Fibroblast of skin of left biceps (primary cell): ENCODE measurements at places on chromosomes 2 and 18.

DNA sequence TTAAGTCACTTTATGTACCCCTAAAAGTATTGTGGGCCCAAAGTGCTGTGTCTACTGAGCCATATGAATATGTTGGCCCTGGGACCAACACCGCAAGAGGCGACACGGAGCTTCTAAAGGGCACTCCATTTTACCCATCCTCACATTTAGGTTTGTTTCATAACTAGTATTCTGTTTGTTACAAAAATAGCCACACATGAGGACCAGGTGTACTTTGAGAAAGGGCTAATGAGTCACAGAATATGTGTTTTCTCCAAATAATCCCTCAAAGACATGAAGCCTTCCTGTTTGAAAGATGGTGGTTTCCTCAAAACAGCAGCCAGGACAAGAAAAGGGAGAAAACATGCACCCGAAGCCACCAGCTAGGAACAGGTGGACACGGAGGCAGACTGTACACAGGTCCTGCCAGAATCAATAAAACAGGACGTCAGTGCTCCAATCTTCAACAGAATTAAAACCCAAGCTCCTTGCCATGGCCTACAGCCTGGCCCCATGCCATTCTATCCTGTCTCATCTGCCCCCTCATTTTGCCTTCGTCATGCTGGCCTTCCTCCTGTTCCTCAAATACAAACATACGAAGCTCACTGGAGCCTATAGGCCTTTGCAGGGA, 21.8 kb upstream of the GRB14 start:
- DNase-seq, result no peak

DNA sequence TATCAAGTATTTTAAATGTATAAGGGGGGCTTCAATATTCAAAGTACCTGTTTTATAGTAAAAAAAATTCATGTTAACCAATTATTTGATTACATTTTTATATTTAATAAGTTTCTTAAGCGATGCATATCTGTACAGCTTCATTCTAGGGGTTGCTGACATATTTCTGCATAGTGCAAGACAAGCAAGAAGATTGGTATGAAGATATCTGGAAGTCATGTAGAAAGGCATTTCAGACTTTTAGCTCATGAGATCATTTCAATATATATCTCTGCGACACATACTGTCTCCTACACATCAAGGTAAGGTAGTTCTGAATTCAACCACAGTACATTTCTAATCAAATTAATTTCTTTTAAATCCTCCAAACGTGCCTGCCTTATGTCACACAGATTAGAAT, 73.1 kb downstream of the MEMO1 start:
- peak; percentile 6 for DNase-seq

DNA sequence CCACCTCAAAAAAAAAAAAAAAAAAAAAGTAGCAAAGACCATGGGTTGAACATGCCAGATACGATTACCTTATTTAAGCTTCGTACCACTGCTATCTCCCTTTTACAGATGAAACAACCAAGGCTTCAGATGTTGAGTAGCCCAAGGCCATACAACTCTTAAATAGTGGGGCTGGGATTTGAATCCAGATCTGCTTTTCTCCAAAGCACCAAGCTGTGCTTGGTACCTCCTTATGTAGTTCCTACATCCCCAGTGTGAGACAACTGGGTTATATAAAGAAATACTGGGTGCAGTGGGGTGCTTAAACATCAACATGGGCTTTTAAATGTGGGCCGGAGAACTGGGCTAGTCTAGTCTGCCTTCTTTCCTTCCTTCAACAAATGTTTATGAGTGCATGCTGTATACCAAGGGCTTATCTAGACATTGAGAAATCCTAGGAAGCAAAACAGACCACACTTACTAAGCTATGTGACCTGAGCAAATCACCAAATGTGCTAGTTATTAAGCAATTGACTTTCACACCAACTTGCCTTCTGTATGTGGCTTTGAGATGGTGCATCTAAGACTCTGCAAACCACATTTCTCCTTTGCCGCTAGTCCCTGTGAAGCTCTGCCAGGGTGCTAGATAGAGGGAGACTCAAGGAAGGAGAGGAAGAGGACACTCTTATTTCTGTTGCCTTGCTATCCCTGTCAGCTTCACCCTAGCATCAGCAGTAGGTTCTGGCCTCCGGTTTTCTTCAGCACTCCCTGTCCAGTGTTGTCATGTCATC, 206.8 kb upstream of the FBXO11 start:
- DNase-seq, result no peak

- DNase-seq, result no peak
Observed at GRCh38 chr2:71530641-71531332, 77.4 kb downstream of the DYSF start.

DNA sequence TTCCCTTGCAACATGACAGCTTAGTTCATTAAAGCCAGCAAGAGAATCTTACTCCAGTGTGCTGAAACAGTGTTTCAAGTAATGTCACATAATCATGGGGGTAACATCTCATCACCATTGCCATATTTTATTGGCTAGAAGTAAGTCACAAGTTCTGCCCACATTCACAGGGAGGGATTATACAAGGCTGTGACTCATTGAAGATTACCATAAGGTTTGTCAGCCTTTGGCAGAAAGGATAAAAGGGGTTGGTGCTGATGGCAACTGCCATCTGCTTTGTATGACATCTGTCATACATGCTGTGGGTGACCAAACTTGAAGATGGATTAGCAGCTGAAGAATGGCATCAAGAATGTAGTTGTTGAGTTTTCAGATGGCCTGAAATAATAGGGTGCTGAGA, 61.2 kb downstream of the KCNE4 start:
- DNase-seq, result no peak

DNA sequence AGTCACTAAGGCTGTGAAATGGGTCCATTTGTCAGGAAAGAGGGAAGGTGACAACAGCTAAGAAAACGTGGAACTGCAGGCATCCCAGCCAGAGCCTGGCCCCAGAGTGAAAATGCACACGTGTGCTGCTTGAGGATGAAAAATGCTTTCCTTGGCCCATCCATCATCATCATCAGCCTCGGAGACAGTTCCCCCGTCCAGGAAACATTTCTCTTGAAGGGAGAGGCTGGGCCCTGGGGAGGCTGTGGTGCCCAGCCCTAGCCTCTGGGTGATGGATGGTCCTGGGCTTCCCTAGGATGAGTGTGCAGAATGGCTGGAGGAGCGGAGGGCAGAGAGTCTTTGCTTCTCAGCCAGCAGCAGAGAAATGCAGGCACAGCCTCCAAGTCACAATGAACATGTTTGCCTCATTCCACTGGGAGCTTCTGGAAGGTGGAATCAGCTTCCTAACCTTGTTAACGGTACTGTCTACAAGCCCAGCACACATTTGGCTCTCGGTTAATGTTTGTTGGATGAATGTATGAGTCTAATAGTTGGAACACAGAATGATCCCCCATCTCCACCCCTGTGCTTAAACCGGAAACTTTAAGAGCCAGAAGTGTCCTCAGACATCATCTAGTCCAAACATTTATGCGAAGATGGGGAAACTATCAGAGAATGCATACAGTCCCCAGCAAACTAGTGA, 164.0 kb downstream of the RDH14 start:
- DNase-seq, result no peak

GRCh38 chr18:51123936-51124486, 73.5 kb downstream of the MEX3C start:
- no peak for DNase-seq

DNA sequence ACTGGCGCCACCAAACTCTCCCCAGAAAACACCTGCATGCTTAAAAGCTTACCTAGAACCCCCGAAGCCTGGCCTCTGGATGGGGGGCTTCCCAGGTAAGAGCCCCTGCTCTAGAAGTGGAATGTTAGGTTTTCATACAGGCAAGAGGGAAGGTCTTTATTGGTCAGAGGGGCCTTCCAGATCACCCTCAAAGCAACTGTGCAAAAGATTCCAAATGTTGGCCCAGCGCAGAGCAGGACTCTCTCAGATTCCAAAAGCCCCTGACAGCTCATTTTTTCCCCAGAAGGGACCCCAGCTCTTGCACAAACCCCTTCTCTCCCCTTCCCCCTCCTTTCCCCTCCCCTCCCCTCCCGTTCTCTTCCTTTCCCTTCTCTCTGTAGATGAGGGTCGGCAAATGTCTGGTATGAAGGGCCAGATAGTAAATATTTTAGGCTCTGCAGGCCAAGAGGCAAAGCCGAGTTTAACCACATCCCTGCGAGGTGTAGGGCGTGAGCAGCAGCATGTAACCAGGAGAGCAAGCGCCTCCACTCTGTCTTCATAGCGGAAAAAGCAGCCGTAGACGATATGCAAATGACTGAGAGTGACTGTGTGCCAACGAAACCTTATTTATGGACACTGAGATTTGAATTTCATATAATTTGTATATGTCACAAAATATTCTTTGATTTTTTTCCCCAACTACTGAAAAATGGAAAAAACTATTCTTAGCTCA, 116.9 kb downstream of the SMAD7 start:
- no peak for DNase-seq

DNA sequence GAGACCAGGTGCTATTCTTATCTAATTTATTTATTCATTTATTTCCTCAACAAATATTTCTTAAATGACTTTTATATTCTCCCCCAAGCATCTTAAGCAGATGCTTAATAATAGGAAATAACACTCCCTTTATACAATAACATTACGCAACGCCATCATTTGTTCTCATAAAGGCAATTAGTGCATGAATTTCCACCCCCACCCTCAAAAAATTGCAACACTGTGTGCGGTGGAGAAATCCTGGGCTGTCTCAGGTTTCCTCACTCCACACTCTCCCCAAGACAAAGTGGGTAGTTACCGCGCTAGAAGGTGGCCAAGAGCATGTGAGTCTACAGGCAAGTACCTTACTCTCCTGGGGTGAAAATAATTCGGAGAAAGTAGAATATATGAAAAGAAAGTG, 37.0 kb upstream of the CTDP1 start:
- DNase-seq, result no peak

- no peak for DNase-seq
Observed at GRCh38 chr18:56043641-56044061, 455.7 kb upstream of the TCF4 start.

DNA sequence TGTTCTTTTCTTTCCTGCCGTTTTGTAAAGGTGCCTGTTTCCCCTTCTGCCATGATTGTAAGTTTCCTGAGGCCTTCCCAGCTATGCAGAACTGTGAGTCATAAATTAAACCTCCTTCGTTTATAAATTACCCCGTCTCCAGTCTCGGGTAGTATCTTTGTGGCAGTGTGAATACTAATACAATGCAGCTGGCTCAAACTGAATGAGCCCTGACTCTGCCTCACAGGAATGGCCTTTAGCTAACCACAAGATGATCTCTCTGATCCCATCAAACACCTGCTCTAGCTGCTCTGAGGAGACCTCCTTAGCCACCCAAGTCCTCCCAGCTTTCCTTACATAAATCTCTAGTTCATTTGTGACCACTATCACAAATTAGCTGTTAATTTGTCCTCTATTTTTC, 41.5 kb upstream of the CAB39 start:
- DNase-seq, result peak; percentile 34

- no peak for DNase-seq
Observed at GRCh38 chr18:33375829-33376228, 64.7 kb downstream of the CCDC178 start.

DNA sequence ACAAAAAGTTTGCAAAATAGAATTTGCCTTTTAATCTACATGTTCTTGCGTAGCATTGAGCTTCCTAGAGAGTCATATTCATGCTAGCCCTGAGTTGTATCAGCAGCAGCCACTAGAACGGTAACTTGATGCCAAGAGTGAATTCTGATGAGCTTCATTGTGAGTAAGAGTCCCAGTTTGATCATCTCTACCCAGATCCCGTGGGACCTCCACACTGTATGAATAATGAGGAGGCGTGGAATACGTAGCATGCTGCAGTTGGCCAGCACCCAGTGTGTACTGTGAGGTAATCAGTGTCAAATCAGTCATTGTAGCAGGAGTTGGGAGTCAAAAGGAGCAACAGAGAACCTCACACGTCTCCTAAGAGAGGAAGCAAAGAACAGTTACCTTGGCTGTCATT, 197.9 kb downstream of the NEDD4L start:
- peak; percentile 87 for DNase-seq

- peak; percentile 64 for DNase-seq
Observed at GRCh38 chr2:36403675-36404230, 48.2 kb downstream of the CRIM1 start.

GRCh38 chr2:238097988-238098871, 1.9 kb upstream of the ESPNL start:
- DNase-seq, result no peak

- DNase-seq, result no peak
Observed at GRCh38 chr2:197707316-197708213, 2.4 kb downstream of the MARS2 start.

DNA sequence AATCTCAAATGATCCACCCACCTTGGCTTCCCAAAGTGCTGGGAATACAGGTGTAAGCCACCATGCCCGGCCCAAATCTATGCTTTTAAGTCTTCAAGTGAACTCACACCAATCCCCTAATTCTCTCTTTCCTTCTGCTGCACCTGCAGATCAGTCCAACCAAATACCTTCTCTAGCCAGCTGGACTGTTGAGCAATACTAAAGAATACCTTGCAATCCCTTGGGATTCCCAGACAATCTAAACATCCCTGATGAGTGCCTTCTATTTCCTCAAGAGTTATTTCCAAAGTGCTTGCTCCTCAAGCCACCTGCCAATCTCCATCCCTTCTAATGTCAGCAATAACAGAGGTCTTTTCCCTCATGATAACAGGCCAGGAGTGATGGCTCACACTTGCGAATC, 48.6 kb downstream of the SF3B1 start:
- no peak for DNase-seq

DNA sequence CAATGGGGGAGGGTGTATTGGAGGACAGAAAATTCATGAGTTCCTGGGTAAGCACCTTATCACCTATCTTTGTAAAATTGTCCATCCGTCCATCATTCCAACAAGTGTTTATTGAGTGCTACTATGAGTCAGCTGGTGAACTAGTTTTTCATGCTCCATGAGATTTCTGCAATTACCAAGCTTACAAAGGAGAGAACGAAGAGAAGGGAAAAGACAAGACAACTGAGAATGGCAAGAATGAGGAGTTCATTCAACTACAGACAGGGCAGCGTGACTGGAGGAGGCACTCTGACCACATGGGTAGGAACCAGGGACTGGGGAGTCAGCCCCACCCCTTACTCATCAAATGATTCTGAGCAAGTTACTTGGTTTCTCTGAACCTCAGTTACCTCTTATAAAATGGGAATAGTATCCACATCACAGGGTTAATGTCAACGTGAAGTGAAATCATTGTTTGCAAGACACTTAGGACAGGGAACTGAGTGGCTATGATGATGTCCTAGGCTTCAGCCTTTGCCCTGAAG, 18.6 kb upstream of the TXNDC2 start:
- DNase-seq, result no peak

DNA sequence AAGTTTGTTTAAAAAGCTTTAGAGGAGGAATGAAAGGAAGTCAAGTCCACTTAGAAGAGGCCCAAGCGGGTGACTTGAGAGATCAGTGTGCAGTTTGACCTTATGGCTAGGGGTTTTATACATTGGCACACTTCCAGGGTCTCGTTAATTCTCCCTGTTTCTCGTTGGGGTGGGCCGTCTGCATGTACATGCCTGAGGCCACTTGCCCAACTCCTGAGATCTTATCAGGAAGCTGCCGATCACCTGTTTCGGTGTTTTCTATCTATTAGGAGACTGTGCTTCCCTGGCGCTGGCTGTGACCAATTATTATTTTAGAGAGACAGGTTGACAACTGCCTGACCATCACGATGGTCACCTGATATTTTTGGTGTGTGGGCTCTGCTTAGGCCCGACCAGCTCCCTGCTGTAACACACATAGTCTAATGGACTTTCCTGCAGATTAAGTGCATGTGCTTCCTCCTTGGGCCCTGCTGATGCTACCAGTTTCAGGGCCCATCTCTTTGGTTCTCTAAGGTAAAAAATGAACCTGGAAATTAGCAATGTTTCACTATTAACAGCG, 31.0 kb upstream of the MSH6 start:
- no peak for DNase-seq

GRCh38 chr2:205682239-205682970, at the start of gene NRP2:
NRP2 (plus strand) TSS chr2:205682501; CDS start chr2:205683291, 790 bp downstream.
- DNase-seq, result peak; percentile 81
